ENCODE measurements at places on chromosomes 7 and 10. TPM values are rescaled to one million over a fixed set of nuclear protein-coding genes. Genes with fewer than 3 reads are reported as not detected.

DNA sequence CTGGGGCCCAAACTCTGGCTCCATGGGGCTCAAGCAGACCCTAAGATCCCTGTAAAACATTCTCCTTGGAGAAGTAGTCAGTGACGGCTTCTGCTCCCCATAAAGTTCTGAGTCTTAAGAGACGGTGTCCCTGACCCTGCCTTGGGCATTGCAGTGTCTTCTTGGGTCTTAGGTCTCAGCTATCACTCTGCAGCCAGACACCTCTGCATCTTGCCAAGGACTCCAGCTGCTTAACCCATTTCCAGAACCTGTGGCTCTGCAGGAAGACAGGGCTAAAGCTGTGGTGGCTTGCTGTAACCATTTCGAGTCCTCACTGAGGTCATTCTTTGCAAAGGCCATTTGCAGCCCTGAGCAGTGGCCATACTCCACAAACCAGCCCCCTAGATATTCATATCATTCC is 337.1 kb upstream of the ZMIZ1 start:
- H3K4me3 ChIP-seq: no peak overlapping the region
- no peak overlapping the region for H3K27ac ChIP-seq
- no peaks in the 10 kb centered on the region for H3K4me1 ChIP-seq
- no peak for DNase-seq

Gene GDF2
- not detected for total RNA-seq

DNA sequence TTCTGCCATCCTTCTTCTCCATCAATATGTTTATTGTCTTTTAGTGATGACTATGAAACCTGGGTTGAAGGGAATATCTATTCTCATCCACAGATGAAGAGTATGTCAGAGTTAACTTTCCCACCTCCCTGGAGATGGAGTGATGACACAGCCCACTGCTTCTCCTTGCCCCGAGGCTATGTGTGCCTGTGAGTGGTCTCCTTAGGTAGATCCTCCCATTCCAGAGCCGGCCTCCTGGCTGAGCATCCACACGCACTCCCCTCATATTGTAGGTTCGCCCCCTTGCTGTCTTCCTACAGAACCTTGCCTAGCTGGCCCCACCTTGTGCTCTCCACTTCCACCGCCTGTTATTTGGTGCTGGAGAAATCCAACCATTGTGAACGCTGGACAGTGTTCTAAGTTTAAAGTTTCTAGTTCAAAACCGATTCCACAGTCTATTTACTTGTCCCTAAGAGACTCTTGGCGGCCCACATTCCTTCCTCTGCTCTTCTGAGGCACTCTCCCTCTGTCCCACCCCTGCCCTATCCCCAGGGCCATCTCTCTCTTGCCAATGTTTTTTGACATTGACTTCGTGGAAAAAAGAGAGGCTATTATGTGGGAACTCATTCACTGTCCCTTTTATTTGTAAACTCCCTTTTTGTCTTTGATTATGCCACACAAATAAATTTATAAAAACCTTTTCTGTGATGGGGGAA is 168.0 kb downstream of the ZNF438 start:
- no peak for DNase-seq
- H3K27ac ChIP-seq: no peak overlapping the region
- H3K4me1 ChIP-seq: no peaks in the 10 kb centered on the region
- H3K4me3 ChIP-seq: no peak overlapping the region
- H3K36me3 ChIP-seq: no peaks in the 10 kb centered on the region

DNA sequence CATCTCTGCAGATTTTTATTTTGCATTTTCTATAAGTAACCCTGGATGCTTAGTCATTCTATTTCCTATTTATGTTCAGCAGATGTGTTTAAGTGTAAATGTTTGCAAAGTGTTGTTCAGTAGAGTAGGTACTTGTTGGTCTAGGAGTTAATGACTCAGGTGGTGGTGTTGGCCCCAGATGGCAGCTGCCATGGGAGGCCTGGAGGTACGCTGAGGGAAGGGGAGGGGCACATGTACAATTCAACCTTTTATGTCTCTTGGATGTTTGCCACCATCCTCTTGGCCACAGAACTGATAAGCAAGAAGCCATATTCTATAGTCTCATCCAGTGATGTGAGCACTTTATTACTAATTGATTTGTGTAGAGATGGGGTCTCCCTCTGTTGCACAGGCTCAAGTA is 68.1 kb upstream of the SLC39A12 start:
- no peaks in the 10 kb centered on the region for H3K27me3 ChIP-seq
- no peak overlapping the region for H3K4me3 ChIP-seq
- DNase-seq: no peak
- no peaks in the 10 kb centered on the region for H3K36me3 ChIP-seq
- H3K4me1 ChIP-seq: no peaks in the 10 kb centered on the region

- H3K4me3 ChIP-seq: no peak overlapping the region
- H3K27me3 ChIP-seq: peaks cover 22% of the 10 kb centered on the region
- H3K4me1 ChIP-seq: no peaks in the 10 kb centered on the region
- no peak for DNase-seq
- H3K27ac ChIP-seq: no peak overlapping the region
- no peaks in the 10 kb centered on the region for H3K36me3 ChIP-seq
Observed at GRCh38 chr7:86644282-86645224, 844 bp downstream of the GRM3 start.

GRCh38 chr7:128963327-128963757 is 25.6 kb downstream of the IRF5 start:
- no peaks in the 10 kb centered on the region for H3K27me3 ChIP-seq
- H3K4me1 ChIP-seq: peaks cover 13% of the 10 kb centered on the region
- no peak overlapping the region for H3K27ac ChIP-seq

GRCh38 chr10:18476076-18476647 is 175.2 kb downstream of the NSUN6 start:
- no peak for DNase-seq
- H3K27ac ChIP-seq: no peak overlapping the region
- H3K4me3 ChIP-seq: no peak overlapping the region
- H3K36me3 ChIP-seq: no peaks in the 10 kb centered on the region
- peaks cover 8% of the 10 kb centered on the region for H3K4me1 ChIP-seq

- H3K27ac ChIP-seq: peak overlapping the region; percentile 87
- no peak for DNase-seq
- H3K36me3 ChIP-seq: peaks cover 2% of the 10 kb centered on the region
- peaks cover 12% of the 10 kb centered on the region for H3K4me1 ChIP-seq
Observed at GRCh38 chr7:140176122-140176701, 571 bp downstream of the KDM7A start.

DNA sequence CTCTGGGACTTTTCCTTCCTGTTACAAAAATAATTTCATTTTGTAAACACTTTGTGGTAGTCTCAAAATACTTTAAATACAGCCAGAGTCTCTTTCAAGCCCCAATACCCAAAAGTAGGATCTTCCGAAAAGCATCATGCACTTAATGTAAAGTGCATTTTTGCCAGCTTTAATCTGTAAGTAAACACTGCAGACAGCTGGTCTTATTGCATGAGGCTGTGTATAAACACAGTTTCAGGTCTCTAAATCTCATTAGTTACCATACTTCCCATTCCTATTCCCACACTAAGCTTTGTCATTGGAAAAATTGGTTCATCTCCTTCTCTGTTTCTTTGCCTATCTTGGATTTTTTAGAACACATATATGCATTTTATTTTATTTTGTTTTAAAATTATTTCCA is 87.6 kb upstream of the GNAI1 start:
- DNase-seq: no peak
- no peak overlapping the region for H3K27ac ChIP-seq
- H3K4me3 ChIP-seq: no peak overlapping the region
- no peaks in the 10 kb centered on the region for H3K4me1 ChIP-seq
- peaks cover 3% of the 10 kb centered on the region for H3K27me3 ChIP-seq

Gene IMPDH1
- 64.4 TPM for total RNA-seq

DNA sequence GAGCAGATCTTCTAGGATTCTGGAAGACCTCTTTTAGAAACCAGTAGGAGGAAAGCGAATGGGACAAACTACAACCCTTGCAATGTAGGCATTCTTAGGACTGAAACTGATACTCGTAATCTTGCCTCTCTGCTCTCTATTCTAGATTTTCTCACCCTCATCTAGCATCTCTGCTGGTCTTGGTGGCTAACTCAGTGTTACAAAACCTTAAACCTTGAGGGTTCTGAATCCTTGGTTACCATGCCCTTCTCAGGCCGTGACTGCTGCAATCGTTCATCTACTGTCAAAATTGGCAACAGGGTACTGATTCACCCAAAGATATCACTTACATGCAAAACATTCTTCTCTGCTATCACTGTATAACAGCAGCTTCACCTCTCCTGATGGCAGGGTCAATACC is 55.2 kb downstream of the SAMD9 start:
- no peaks in the 10 kb centered on the region for H3K4me1 ChIP-seq
- no peaks in the 10 kb centered on the region for H3K36me3 ChIP-seq
- no peak overlapping the region for H3K4me3 ChIP-seq
- DNase-seq: no peak
- H3K27me3 ChIP-seq: peaks cover 50% of the 10 kb centered on the region

GRCh38 chr10:21885940-21886339 is 117.6 kb downstream of the DNAJC1 start:
- DNase-seq: no peak
- H3K4me3 ChIP-seq: no peak overlapping the region
- H3K27me3 ChIP-seq: no peaks in the 10 kb centered on the region
- peaks cover 48% of the 10 kb centered on the region for H3K36me3 ChIP-seq
- peaks cover 21% of the 10 kb centered on the region for H3K4me1 ChIP-seq

DNA sequence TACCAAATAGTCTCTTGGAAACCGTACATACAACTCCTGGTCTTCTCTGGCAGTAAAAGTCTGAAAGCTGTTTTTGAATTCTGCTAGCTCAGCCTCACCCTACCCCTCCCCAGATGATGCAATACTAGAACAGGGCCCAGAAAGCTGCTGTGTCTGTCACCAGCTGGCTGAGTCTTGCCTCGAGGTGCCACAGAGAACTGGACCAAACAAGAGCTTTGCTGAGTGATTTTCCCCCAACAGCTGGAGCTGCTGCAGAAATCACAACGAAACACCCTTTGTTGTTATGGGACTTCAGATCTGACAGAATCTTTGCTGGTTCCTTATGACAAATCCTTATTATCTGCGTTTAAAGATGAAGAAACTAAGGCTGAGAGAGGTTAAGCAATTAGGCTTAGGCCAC is 134.1 kb downstream of the SPAG6 start:
- peaks cover 42% of the 10 kb centered on the region for H3K27me3 ChIP-seq
- no peak overlapping the region for H3K4me3 ChIP-seq
- no peak overlapping the region for H3K27ac ChIP-seq
- H3K4me1 ChIP-seq: peaks cover 23% of the 10 kb centered on the region
- H3K36me3 ChIP-seq: no peaks in the 10 kb centered on the region

Gene OR6B1
- not detected for total RNA-seq

Gene DKK1
- not detected for total RNA-seq

Gene HTR5A
- total RNA-seq: not detected

All from activated naive CD8-positive, alpha-beta T cell treated with anti-CD3 and anti-CD28 coated beads, Interleukin-2, amount 10 ng/mL, durations not matched to agents 7 days and 5 days (primary cell).